Activated naive CD8-positive, alpha-beta T cell treated with anti-CD3 and anti-CD28 coated beads, Interleukin-2, amount 50 U/mL, for 16 hours (primary cell): ENCODE measurements at places on chromosomes 7 and 10.

- no peak for DNase-seq
These were observed 8.2 kb downstream of the ZFAND2A start for GRCh38 chr7:1151653-1152425.

- DNase-seq, result no peak
These were observed 8.8 kb downstream of the FZD8 start for GRCh38 chr10:35633006-35633980.

GRCh38 chr10:6133331-6134098 is 44.7 kb downstream of the RBM17 start:
- DNase-seq, result no peak

DNA sequence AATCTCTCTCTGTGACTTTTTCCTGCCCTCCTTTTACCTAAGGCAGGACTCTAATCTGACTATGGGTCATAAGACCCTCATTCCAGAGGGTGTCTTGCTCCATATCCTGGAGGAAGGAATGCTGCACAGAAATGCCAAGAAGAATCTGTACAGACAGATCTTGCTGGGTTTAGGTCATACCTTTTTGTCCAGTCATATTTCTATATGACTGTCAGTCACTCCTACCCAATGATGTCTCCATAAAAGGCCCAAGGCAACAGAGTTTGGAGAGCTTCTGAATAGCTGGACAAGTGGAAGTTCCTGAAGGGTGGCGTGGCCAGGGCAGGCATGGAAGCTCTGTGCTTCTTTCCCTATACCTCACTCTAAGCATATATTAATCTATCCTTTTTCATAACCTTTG is 47.5 kb downstream of the FEZF1 start:
- no peak for DNase-seq

DNA sequence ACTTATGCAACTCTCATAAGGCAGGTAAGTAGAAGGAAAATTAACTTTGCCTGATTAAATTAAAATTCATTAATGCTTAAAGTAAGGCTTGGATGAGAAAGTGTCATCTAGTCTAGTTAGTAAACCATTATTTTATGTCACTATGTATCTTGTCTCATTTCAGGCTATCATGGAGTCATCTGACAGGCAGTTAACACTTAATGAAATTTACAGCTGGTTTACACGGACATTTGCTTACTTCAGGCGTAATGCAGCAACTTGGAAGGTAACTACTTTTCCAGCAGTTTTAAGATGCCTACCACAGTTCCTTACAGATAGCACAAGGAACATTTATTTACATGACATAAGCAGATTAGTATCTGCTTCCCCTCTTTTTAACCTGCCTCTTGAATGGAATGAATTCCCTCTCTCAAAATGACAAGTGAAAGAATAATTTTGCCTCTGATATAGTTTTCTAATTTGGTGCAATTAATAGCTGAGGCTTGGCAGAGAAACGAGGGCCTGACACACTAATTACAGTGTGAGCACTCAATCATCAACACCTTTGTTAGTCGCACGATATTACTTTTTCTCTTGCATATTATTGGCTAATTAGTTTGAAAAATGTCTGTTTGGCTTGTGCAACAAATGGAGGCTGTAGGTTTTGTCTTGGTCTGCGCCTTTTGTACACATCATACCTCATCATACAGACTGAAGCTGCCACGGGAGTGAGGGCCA is 245.0 kb downstream of the FOXP2 start:
- no peak for DNase-seq
